ENCODE measurements at places on chromosomes 1 and 21.
A peak's percentile ranks its signal among the peaks of the same experiment; 100 is the strongest.

- DNase-seq, result peak; percentile 75
Measured at GRCh38 chr1:203327684-203328457, 22.6 kb downstream of the BTG2 start.

- no peak for DNase-seq
Measured at GRCh38 chr1:91912266-91912665, 26.3 kb upstream of the TGFBR3 start.

- peak; percentile 75 for DNase-seq
Measured at GRCh38 chr1:43227143-43227764, 42.5 kb upstream of the TMEM125 start.

DNA sequence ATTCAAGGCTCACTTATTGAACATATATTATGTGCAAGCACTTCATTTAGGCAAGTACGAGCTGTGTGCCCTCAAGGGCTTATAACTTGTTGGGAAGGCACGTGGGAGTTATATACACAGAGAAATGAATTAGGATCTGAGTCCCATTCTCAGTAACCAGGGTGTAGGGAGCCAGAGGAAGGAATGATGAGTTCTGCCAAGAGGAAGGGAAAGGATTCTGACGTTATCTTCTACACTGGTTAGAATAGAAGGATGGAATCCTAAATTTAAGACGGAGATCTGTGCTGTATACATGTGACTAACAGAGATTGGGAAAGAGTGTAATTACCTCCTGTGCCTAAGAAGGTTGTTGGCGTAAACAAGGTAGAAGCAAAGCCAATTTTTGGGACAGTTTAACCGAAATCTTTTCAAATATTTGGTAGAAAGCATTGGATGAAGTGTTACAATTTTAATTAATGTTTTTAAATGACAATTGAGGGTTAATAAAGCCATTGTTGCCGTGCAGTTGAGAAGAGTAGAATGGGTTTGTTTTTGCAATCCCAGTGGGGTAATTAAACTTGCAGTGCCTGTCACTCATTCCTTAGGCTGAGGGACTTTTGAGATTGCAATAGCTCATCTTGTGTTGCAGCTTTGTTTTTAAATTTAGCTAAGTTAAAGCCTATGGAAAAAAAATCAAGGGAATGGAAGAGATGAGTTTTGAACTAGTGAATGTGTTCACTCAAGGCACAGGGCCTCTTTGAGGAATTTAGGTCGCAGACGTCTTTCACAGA, 177.2 kb downstream of the NFIA start:
- no peak for DNase-seq

- DNase-seq, result no peak
Measured at GRCh38 chr1:102420034-102420433, 423.3 kb upstream of the OLFM3 start.

- DNase-seq, result no peak
Measured at GRCh38 chr1:70387507-70387906, 23.6 kb upstream of the CTH start.

DNA sequence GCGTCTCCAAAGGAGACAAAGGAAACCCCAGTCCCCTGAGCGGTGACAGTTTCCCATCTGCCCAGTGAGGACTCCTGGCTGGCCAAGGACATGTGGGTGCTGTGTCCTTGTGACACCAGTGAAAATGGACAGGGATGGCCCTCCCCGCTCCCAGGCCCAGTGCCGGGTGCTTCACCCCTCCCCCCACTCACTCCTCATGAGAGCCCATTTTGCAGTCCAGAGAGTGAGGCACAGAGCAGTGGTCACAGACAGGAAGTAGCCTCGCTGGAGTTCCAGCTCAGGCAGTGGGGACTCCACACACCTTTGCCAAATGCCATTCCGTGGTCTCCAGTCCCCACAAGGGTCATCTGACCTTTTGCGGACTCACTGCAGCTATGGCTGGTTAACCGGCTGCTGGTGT, 642.9 kb downstream of the PTPRU start:
- no peak for DNase-seq

DNA sequence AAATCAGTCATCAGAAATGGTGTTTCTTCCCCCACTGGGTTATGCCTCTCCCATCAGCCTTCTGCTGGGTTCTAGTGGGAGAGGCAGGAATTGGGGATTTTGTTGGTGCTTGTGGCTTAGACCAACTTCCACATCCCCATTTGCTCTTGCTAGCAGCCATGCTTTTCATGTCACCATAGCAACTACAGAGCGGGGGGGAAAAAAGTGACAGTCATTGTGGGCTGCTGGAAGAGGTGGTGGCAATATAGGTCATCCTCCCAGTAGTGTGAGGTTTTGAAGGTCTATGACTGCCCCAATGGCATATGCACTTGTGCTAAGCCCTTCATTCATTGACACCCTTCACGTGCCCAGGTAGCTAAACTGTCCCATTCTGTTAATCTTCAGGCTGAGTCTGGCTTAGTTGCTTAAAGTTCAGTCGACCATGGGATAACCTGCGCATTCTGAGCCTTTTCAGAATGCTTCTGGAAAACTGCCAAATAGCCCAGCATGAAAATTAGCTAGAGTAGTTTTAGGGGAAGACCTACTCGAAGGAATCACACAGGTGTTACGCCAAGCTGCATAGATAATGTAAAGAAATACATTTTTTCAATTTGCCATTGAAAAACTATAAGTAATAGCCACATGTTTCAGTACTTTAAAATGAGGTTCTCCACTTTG, 53.7 kb upstream of the ZNF326 start:
- peak; percentile 82 for DNase-seq

DNA sequence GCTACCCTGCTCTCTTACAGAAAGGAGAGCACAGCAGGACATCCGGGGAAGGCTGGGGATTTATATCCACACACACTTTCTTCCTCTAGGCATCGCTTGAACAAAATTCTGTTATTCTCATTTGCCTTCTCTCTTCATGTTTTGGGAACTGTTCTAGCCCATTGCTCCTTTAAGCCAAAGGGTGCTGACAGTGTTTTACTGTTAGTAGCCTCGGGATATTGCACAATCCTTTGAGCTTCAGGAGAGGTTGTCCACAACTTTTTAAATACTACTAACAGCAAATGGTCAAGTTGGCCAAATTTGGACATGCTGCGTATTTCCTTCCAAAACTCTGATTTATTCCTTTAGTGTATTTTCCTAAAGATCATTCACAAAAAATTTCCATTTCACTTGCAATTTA, 579.2 kb upstream of the RGS18 start:
- no peak for DNase-seq

GRCh38 chr1:202750024-202750423, 39.8 kb upstream of the SYT2 start:
- DNase-seq, result no peak

GRCh38 chr1:40075266-40075665, 21.8 kb downstream of the PPT1 start:
- DNase-seq, result peak; percentile 18
